ENCODE measurements at places on chromosomes 3 and 15.

- DNase-seq = peak; percentile 67
Observed at GRCh38 chr15:59247364-59247763, 40.7 kb downstream of the LDHAL6B start.

DNA sequence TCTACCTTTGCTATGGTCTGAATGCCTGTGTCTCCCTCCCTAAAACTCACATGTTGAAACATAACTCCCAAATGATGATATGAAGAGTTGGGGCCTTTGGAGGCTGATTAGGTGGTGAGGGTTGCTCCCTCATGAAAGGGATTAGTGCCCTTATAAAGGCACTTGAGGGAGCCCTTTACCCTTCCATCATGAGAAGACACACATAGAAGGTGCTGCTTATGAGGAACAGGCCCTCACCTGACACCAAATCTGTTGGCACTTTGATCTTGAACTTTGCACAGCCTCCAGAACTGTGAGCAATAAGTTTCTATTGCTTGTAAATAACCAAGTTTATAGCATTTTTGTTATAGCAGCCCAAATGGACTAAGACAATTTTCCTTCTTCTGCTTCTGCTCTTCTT is 76.2 kb upstream of the ADAMTS9 start:
- DNase-seq = no peak

- DNase-seq = no peak
Observed at GRCh38 chr3:147015334-147015733, 391.0 kb downstream of the ZIC4 start.

- no peak for DNase-seq
Observed at GRCh38 chr3:172982736-172983364, 158.2 kb downstream of the SPATA16 start.

DNA sequence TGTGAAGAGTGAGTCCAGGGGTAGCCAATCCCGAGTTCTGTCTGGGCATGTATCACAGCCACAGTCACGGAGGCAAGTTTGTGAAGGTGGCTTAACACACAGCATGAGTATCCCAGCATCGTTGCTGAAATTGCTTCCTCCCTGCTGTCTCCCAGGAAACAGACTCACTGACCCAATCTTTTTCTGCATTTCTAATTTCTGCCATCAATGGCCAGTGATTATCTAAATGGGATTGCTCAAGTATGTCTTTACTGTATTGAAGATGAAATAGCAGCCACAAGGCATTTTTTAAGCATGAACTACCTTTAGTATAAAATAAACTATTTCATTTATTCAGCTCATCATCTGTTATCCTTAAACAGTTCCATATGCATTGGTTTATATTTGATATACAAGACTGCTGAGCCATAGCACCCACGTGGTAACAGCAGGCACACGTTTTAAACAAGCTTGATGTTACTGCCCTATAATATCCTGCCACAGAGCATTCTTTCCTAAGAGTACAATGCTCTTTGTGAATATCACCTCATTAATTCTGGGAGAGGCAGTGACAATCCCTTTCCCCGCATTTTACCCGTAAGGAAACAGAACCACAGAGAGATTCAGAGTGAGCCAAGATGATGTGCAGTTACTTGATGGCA is 276.6 kb upstream of the THBS1 start:
- no peak for DNase-seq

GRCh38 chr3:50436114-50436674 is 67.2 kb downstream of the CACNA2D2 start:
- peak; percentile 55 for DNase-seq

- DNase-seq = no peak
Observed at GRCh38 chr15:35306361-35306981, 221.4 kb upstream of the NANOGP8 start.

DNA sequence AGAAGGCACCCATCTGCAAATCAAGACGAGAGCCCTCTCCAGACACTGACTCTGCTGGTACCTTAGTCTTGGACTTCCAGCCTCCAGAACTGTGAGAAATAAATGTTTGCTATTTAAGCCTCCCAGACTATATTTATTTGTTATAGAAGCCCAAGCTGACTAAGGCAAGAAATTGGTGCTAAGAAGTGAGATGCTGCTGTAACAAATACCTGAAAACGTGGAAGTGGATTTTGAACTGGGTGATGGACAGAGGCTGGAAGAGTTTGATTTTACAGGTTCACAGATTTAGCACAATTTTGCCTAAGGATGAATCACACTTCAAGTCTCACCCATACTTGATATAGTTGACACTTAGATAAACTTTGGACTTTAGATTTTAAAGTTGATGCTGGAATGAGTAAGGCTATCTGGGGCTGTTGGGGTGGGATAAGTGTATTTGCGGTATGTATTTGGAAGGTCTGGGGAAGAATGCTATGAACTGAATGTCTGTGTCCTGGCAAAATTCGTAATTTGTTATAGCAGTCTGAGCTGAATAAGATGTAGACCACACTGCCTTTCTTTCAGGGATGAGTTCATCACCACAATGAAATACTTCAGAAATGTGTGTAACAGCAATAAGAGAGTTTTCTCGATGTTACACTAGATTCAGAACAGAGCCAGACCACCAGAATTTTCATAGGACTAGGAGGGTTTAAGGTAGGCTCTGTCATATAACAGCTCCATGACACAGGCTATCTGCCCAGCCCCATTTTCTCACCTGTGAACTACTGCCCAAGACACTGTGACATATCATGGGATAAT is 120.5 kb upstream of the LMCD1 start:
- DNase-seq = no peak

- DNase-seq = no peak
Observed at GRCh38 chr3:124878561-124879336, 8.4 kb downstream of the ITGB5 start.

DNA sequence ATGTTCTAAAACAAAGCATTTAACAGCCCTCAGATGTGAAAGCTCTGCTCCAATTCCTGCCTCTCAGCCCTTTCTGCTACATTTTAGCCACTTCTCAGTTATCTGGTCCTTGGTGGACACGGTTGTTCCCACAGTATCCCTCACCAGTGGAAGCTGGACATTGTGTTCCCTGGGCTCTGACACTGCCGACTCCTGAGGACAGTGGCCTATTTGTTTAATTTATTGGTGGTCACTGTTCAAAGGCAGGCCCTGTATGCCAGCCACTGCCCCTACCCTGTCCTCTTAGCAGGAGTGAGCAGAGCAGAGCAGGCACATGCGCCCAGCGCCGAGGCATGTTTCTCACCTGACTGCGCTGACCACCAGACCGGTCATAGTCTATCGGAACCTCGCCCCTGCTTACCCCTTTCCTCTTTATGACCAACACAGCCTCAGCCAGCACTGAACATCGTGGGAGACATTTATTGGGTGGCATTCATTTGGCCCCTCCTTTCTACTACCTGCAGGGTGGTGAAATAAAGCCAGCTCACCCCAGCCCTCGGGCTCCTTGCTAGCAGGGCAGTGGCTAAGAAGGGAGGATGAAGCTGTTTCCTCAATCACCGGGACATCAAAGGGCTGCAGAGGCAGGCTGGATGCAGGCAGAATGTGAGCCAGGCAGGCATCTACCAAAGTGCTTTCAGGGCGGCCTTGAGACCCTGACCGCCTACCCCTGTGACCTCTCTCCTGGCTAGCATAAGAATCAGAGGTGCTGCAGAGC is 54.3 kb upstream of the HACD2 start:
- no peak for DNase-seq

DNA sequence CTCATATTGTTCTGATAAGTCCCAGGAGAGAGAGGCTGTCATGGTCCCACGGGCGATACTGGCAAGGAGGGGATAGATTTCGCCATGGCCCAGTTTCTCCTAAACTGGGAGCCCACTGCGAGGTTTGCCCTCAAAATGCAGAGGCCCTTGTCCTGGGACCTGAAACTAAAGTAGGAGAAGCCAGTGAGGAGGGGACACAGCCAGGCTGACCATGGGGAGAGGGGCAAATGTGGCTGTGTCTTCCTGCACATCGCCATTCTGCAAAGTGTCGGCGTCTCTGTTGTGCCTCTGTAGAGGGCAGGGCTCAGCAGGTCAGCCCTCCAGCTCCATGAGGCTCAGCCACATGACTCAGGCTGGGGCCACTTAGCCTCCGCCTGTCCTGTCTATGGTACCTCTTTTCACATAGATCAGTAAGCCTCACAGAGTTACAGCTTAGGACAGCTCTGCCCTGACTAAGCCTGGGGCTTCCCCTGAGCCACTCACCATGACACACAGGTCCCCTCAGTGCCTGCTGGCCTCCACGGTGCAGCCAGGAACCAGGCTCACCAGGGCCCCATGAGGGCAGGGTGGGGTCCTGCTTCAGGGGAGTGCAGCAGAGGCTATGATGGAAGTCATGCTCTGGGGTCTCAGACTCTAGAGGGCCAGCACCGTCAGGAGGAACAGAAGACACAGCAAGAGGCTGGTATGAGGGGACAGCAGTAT is 28.6 kb upstream of the PLXNA1 start:
- DNase-seq = no peak

- peak; percentile 84 for DNase-seq
Observed at GRCh38 chr3:179473565-179473964, 22.3 kb upstream of the GNB4 start.

GRCh38 chr3:74469151-74469550 is 145.3 kb downstream of the CNTN3 start:
- DNase-seq = no peak

Measured in AML-193 (cell line).